GM12878 (cell line): ENCODE measurements at places on chromosomes 13 and 19. TPM values are rescaled to one million over a fixed set of nuclear protein-coding genes. Genes with fewer than 3 reads are reported as not detected.

DNA sequence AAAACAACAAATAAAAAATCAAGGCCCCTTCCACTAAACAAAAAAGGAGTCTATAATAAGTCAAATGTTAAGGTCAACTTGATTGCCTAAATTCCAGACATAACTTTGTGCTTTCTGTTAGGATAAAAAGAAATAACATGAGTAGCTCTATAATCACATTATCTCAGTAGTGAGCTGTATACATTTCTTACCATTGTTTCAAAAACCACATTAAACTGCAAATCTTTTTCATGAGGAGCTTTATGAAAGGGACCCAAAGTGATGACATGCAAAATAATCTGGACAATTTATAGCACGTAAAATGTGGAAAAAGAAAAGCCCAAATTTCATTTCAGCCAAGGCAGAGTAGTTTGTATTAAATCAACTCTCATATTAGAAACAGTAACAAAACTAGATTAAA is 269.2 kb downstream of the KLF12 start:
- peaks cover 2% of the 10 kb centered on the region; the same call in 1 of the 2 replicates for H3K4me1 ChIP-seq
- no peaks in the 10 kb centered on the region for H3K36me3 ChIP-seq
- DNase-seq, result no peak
- no peak overlapping the region for H3K4me3 ChIP-seq
- no peak overlapping the region for H3K27ac ChIP-seq

The KCTD12 gene
- polyA plus RNA-seq, result 0.09 and 0.39 TPM in 2 replicates

The HOMER3 gene
- 0.19 and 0.36 TPM in 2 replicates for polyA plus RNA-seq

DNA sequence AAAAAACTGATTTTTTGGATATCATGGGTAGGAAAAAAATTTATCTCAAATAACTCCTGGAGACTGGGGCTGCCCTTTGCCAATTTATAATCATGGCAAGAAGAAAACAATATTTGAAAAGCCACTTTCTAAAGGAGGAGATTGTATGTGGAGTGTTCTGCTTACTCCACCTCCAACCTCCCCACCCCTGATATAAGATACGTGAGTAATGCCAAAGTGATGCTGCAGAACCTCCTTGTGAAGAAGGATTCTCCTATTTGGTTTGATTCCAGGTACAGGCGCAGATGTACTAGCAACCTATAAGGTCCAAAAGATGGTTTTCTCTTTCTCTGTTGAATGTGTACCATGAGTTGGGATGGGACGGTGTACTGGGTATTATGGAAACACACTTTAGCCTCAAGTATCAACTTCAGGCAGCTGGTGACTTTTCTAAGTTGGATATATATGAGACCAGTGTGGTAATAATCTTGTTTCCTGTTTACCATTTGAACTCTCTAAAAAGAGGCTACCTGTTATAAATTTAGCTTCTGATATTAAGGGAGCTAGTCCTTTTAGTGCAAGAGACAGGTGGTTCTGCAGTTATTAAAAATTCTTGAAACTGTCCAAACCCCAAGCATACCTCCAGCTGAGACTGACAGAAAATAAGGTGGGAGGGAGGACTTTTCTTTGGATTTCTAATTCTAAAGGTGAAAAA is 724.0 kb upstream of the MIR17HG start:
- no peaks in the 10 kb centered on the region for H3K4me1 ChIP-seq
- H3K36me3 ChIP-seq, result no peaks in the 10 kb centered on the region
- no peak overlapping the region for H3K4me3 ChIP-seq
- no peak for DNase-seq

The CASP14 gene
- polyA plus RNA-seq, result 0.10 and 0.16 TPM in 2 replicates

The CERS1 gene
- polyA plus RNA-seq, result 0.19 TPM in 1 of 2 replicates, not detected in the other

The FBN3 gene
- not detected in 2 replicates for polyA plus RNA-seq

The CEACAM6 gene
- not detected in 2 replicates for polyA plus RNA-seq

The MPND gene
- polyA plus RNA-seq, result 8.5 and 8.6 TPM in 2 replicates
